ENCODE measurements at places on chromosomes 16 and 17.
A peak's percentile ranks its signal among the peaks of the same experiment; 100 is the strongest.

DNA sequence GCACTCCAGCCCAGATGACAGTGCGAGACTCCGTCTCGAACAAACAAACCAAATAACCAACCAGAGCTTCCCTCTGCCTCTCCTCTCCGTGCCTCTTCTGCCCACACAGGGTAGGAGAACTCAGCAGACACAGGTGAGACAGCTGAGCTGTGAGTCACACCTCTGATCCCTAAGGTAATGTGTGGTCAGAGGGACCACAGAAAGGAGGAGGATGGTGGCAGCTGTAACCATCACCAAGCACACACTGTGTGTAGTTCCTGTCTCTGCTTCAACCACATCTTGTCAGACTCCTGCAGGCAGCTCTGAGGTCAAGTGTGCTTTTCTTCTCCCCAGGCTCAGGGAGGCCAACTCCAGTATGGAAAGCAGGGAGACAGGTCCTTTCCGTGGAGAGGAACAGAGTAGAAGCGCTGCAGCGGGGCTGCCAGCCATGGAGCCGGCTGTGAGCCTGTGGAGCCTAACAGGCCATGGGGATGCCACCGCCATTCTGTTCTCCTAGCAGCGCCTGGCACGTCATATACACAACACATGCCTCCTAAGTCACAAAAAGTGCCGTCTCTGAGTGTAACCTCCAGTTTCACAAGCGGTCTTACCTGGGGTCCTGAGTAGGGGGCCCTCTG lies 7.1 kb downstream of the NUDT16L1 start:
- no peak for ATAC-seq

GRCh38 chr17:40073454-40074174 lies 10.8 kb downstream of the THRA start:
- ATAC-seq, result no peak

DNA sequence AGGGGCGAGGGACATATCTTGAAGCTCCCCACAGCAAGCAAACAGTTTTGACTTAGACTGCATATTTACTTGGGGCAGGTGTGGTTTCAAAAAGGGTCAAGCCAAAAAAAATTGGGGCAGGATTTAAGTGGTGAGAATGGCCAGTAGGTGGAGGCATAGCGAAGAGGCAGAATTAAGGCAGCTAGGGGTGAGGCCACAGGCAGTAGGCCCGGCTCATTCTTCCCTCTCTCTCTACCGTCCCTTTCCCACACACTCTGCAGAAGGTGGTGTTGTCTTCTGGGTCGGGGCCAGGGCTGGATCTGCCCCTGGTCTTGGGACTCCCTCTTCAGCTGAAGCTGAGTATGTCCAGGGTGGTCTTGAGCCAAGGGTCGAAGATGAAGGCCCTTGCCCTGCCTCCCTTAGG lies 2.6 kb downstream of the SHBG start:
- peak; percentile 43 for ATAC-seq

- ATAC-seq, result no peak
Observed at GRCh38 chr16:77353587-77354263, 81.1 kb downstream of the ADAMTS18 start.

DNA sequence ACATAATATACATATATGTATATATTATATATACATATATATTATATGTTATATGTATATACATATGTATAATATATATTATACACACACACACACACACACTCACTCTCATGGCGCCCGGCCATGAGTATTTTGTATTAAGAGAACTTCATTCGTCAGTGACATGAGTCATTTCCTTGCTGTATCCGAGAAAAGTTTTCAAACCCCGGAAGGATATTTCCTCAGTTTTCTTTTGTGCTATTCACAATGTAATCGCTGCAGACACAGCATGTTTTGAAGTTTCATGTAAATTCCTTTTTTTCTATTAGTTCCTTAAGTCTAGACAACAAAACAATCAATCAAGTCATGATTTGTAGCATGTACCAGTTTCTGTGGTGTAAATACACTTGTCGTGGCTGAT lies 33.3 kb downstream of the OR1D5 start:
- ATAC-seq, result no peak

DNA sequence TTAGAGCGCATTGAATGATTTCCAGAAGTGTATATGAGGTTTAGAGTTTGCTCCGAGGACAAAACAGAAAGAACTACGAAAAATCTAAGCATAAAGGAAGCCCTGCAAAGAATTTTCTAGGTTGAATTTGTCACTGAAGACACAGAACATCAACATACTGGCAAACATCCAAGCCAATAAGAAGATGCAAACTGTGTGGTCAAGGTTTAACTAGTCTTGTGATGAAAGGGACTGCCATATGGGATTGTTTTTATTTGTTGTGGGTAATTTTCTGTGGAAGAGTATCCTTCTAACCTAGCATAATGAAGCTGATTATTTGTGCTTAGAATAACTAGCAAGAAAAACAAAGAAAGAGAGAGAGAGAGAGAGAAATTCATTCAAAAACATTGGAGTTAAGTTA lies 492.0 kb upstream of the ERCC4 start:
- ATAC-seq, result no peak

- ATAC-seq, result peak; percentile 40
Observed at GRCh38 chr17:78611607-78612006, 34.4 kb upstream of the DNAH17 start.

DNA sequence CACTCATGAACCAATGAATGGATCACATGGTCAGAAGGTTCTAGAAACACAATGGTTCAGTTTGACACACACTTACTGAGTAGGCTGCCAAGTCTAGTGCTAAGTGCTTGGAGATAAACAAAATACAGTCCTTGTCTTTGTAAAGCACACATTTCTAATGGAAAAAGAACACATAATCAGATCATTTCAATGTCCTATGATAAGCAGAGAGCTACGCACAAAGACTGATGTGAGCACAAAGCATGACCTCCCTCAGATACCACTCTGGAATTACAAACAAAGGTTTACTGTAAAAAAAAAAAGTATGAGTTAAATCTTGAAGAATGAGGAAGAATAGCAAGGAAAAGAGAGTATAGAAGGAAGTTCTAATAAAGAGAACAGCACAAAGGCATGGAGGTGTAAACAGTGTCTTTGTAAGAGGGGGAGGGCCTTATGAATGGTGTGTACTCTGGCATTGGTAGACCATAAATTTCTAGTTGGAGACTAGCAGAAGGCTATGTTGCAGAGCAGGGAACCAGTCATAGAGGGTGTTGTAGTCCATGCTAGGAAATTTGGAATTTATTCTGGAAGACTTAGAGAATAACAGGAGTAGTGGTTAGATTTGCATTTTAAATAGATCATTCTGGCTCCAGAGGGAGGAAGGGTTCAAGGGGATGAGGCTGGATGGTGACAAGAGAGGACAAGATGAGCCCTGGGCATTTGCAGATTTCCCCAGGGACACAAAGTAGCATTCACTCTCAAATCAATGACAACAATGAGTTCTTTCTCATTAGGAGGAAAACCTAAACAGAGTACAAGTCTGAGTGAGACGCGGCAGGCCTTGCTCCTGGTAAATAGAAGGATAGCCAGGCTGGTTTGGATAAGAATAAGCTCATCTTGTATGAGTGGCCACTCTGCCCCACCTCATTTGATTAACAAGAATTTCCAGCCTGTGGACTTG lies 468.0 kb downstream of the TOX3 start:
- no peak for ATAC-seq

GRCh38 chr17:57004944-57005579 lies 27.1 kb downstream of the SCPEP1 start:
- ATAC-seq, result no peak

- ATAC-seq, result peak; percentile 23
Observed at GRCh38 chr17:73293480-73293911, 18.3 kb downstream of the CDC42EP4 start.

DNA sequence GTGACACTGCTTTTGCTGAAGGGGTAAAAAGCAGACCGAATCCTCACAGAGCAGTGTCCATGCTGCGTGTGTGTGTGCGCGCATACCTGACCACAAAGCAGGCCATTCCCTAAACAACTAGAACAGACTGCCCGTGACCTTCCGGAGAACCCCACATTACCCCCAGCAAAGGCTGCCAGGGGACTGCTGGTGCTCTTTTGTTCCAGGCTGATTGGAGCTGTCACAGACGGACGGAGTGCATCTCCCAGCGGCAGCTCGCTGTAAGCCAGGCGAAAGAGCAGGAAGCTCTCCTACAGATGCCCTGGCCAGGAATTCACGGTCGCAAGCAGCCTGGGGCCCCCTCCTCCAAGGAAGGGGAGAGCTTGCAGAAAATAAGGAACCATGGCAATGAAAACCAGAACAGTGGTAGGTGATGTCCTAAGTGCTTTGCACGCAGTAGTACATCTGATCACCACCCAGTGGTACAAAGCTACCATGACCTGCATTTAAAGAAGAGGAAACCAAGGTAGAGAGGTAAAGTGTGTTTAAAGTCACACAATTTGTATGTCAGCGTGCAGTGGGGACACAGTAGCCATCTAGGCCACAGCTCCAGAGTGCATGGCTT lies 153.4 kb upstream of the DYNLRB2 start:
- no peak for ATAC-seq

- ATAC-seq, result no peak
Observed at GRCh38 chr17:52824542-52824941, 666.0 kb upstream of the CA10 start.

DNA sequence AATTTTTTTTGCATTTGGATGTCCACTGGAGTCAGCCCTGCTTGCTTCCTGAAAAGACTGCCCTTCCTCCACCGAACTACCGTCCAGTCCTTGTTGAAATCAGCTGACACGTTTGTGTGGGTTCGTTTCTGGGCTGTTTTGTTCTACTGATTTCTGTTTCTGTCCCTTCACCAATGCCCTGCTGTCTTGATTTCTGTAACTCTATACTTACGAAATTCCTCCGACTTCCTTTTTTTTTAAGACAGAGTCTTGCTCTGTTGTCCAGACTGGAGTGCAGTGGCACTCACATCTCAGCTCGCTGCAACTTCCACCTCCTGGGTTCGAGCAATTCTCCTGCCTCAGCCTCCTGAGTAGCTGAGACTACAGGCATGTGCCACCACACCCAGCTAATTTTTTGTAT lies 8.4 kb upstream of the GAA start:
- ATAC-seq, result no peak

- peak; percentile 19 for ATAC-seq
Observed at GRCh38 chr17:82098939-82099763, 1.1 kb upstream of the FASN start.

- ATAC-seq, result no peak
Observed at GRCh38 chr16:4913774-4914525, 23.0 kb downstream of the PPL start.

DNA sequence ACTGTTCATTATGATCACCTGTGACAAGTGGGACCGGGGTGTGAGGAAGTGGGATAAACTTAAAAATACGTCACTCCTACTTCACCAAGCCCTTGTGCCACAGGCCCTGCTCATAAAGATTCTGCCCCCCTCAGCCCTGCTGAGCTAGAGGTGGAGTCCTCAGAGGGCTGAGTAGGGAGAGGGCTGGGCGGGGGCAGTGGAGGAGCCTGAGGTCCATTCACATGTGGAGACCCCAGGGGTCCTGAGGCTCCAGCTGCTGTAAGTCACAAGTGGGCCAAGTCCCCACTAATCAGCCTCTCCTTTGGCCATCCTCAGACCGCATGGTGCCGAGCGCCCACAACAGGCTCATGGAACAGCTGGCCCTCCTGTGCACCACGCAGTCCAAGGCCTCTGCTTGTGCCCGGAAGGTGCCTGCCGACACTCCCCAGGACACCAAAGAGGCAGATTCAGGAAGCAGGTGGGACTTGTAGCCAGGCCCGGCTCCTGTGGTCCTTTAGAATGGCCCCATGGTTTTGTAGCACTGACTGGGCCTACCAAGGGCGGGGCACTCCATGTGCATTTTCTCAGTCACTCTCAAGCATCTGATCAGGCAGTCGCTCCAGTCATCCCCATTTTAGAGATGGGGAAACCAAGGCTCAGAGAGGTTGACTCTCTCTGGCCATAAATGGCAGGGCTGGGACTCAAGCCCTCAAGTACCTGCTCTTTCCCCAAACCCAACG lies 10.4 kb downstream of the DNAAF8 start:
- no peak for ATAC-seq

- ATAC-seq, result peak; percentile 92
Observed at GRCh38 chr16:85296859-85297660, 184.8 kb upstream of the CIBAR2 start.

GRCh38 chr17:7097940-7098339 lies 16.7 kb downstream of the ASGR2 start:
- no peak for ATAC-seq

GRCh38 chr16:15879255-15879811 lies 9.1 kb downstream of the CEP20 start:
- ATAC-seq, result peak; percentile 80

GRCh38 chr17:21001111-21001812 lies 41.5 kb downstream of the USP22 start:
- no peak for ATAC-seq

DNA sequence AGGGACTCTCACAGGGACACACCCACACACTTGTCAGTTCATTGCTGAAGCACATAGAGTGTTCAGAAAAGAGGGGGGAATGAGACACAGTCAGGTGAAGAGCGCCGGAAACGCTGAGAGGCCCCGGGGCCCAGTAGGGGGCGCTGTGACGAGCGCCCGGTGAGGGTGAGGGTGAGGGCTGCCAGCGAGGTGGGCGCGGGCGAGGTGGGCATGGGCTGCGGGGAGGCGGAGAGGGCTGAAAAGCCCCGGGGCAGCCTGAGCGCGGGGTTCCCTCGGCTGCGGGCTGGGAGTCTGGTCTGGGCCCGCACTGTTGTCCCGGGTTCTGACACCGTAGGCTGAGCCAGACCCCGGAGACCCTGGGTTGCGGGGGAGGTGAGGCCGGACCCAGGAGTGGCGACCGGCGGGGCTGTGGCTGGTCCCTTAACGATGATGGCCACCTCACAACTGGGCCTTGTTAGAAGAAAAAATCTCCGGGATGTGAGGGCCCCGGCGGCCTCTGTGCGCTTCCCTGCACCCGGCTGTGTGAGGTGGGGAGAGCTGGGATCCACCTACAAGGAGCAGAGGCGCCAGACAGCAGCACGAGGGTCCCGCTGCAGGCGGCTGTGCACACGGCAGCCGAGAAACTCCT lies 91.4 kb downstream of the C16orf78 start:
- ATAC-seq, result no peak

Measured in SK-N-SH treated with all-trans-retinoic acid at 6 μM for 48 hours (cell line).